ENCODE measurements at places on chromosomes 4 and X. TPM values are rescaled to one million over a fixed set of nuclear protein-coding genes. Genes with fewer than 3 reads are reported as not detected.

DNA sequence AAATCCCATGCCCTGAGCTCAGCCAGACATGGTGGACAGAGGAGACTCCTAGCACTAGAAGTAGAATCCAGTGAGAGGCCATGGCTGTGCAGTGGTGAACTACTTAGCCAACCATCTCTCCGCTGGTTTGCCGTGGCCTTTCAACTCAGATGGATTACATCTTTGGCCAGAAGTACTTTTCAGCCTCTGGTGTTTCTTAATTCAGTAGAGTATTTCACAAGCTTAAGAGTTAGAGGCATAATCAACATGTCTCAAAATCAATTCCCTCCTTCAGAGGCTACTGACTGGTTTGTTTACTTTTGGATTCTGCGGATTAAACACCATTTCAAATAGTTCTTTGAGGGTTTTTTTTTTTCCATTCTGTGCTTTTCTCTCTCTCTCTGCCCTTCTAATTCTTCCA is 91.1 kb upstream of the PGRMC2 start:
- no peak for DNase-seq

DNA sequence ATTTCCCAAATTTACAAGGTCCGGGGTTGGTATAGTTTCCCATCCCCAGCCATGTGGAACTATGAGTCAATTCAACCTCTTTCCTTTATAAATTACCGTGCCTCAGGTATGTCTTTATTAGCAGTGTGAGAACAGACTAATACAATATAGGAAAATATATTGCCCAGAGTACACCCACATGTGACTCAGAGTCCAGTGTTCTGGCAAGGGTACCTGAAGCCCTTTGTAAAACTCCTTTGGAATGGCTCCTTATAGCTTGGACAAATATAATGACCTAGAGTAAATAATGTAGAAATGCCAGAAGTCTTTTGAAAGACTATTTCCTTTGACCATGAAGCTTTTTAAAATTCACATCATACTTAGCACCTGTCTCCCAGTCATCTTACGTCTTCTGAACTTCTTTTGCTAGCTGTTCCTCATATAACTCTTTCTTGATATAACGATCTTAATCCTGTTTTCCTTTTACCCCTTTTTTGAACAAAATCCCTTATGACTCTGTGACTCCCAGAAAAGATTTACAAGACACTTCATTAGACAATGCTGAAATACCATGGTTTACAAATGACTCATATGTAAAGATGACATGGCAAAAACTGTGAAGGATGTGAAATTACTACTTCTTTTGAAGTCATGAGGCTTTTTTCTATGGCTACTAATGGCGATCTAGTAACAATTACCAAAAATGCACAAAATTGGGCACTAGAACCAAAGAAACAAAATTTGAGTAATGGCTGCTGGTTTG is 408.9 kb downstream of the NAP1L3 start:
- no peak for DNase-seq

MAGEA8 gene
- polyA plus RNA-seq, result not detected

NEUROG2 gene
- not detected for polyA plus RNA-seq

DNA sequence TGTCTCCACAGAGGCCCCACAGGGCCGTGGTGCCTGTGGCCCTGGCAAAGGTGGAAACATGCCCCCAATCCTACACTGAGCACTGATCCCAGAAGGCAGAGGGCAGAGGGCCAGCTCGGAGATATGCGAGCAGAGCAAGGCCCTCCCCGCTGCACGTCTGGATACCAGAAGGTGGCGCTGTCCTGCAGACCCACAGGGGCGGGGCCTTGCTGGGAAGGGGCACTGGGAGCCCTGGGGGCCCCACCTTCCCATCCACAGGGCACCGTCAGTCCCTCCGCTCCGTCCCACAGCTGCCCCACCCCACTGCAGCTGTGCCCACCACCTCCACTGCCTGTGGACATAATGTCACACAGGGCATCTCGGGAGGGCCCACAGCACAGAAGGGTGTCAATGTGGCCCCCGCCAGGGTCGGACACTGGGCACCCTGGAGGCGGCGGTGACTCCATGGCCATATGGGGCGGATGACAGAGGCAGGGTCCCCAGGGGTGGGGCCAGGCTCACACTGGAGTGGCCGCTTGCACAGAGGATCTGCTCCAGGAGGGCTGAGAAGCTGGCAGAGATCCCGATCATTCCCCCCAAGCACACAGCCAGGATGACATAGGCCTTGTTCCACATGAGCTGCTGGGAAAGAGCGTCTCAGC is 4.8 kb downstream of the SLC49A3 start:
- DNase-seq, result peak; percentile 65
